ENCODE measurements at places on chromosomes 5 and 9.

- DNase-seq = no peak
Measured at GRCh38 chr9:88184976-88185375, 46.7 kb upstream of the SPATA31C2 start.

GRCh38 chr5:65556181-65556580 lies 6.8 kb downstream of the CENPK start:
- no peak for DNase-seq

- DNase-seq = no peak
Measured at GRCh38 chr9:98456156-98456613, 200.7 kb upstream of the TBC1D2 start.

- DNase-seq = no peak
Measured at GRCh38 chr5:52725808-52726207, 61.9 kb upstream of the ITGA1 start.

DNA sequence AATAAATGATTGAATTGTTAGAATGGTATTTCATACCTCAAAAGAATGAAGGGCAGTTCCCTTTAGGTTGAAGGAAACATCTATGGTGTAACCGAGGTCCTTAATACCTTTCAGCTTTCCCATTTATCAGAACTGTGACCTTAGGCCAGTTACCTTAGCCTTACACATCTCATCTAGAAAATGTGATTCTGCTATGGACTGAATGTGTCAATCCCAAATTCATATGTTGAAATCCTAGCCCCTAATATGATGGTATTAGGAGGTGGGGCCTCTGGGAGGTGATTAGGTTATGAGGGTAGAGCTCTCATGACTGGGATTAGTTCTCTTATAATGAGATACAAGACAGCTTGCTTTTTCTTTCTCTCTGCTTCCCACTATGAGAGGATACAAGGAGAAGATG lies 441.9 kb downstream of the PLK2 start:
- no peak for DNase-seq

GRCh38 chr5:128538000-128538249 lies at the start of gene FBN2:
FBN2 (minus strand) TSS chr5:128538245; CDS start chr5:128537603, 642 bp downstream.
- DNase-seq = no peak

Data from NCI-H2029 (cell line).